NCI-H1436 (cell line): ENCODE measurements at places on chromosomes 11 and 22.

DNA sequence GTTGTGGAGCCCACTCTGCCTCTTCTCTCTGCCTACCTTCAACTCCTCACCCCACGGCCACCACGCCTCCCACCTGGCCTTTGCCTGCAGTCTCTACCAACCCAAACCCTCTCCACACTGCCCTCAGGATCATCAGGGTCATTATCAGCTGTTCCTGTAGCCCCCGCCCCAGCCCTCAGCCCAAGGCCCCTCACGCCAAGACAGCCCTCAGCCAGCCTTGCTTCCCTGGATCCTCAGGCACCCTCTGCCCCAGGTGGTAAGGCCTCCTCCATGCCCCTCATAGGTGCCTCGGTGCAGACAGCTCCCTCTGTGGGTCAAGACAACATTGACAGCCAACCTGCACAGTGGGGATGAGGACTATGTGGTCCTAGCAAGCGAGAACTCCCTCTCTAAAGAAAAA is 1.7 kb downstream of the SBF1 start:
- peak; percentile 36 for DNase-seq

- no peak for DNase-seq
These were observed 131.7 kb downstream of the KIF18A start for GRCh38 chr11:27976262-27976661.

GRCh38 chr11:67285541-67286498 is 3.3 kb upstream of the ANKRD13D start:
- no peak for DNase-seq

DNA sequence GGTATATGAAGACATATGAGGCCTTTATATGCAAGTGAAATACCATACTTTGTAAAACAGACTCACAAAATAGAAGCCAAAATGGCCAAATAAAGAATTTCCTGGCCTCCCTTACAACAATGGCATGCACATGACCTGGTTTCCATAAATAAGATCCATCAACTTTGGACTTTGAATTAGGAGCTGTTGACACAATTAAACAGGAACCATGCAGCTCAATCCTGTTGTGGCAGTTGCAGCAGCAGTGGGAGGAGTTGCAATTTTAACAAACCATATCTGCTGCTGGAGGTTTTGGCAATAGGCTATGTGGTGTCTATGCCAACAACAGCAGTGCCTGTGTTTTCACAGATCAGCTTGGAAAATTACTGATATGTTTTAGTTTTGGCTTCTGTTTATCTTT is 818.6 kb downstream of the FAM181B start:
- no peak for DNase-seq

GRCh38 chr22:44409974-44410316 is 88.1 kb downstream of the RTL6 start:
- DNase-seq, result no peak

DNA sequence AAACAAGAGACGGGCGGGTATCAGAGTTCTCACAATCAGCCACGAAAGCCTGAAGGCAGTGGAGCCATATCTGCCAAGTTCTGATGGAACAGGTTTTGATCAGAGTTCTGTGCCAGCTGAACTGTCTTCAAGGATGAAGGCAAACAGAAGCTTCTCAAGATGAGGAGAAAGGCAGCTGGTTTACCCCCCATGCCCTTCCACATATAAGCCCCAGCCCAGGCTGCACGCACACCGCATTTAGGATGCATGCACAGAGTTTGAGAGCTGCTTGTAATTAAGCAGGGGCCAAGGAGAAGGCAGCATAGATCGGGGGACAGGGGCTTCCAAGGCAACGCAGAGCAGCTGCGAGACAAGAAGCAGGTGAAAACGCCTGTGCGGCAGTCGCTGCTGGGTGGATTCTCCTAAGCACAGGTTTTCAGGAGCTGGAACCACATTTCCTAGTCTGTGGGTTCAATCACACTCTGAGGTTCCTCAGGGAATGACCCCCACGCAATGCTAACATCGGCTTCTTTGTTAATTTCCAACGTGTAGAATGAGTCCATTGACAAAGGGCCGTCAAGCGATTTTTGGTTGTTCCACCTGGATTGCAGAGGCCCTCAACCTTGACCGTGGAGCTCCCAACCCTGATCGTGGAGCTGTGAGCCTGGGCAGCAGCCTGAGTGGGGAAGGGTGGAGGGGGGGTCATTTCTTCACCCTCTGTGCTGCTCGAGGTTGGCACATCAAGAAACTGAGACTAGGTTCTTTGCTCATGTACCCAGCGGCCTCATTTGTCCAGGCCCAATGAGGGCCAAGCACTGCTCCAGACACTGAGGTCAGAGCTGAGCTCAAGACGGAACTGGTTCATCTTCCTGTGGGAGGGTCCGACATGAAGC is 81.7 kb upstream of the SHISAL1 start:
- no peak for DNase-seq

GRCh38 chr11:62409831-62410230 is 9.0 kb upstream of the SCGB1A1 start:
- DNase-seq, result no peak

DNA sequence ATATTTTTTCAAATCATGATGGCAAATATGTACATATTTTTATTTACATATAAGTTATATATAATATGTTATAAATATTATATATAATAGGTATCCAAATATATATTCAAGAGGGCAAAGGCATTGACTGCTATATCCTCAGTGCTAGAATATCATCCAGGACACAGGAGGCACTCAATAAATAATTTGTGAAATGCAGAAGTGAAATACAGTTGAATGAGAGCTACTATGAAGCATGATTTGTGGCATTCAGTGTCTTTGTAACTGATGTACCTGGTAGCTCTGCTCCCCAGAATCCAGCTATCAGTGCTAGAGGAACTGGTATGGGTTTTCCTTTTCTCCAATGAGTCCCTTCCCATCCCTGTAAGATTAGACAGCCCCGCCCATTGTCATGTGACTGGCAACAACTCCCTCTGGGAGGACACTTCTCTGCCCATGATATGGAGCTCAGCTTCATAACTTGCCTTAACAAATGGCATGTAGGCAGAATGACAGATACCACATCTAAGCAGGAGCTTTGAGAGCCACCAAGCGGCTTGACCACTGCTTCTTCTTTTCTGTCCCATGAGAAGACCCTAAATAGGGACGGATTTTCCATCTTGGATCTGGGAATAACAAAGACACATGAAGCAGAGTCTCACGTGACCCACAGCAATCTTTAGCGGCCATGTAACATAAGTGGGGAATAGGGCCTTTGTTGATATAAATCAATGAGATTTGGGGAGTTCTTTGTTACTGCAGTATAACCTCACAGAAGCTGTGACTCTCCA is 10.2 kb upstream of the CD82 start:
- DNase-seq, result no peak

- DNase-seq, result no peak
These were observed 897.7 kb downstream of the KCNA4 start for GRCh38 chr11:29119116-29119515.

DNA sequence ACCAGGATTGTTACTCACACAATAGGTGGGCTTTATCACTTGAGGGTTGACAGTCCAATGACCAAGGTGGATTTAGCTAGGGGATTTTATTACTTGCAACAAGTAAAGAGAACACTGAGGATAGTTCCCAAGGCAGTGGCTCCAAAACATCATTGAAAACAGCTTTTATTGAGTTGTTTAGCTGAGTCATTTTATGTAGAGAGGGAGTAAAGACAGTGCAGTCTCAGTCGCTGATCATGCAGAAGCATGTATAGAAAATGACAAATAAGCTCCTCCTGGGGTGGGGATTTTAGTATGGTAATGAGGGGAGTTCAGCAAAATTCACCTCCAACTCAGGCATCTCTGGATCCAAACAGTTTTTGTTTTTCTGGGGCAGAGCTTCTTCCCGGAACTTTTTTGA is 163.0 kb upstream of the CCDC179 start:
- DNase-seq, result no peak

- DNase-seq, result no peak
These were observed 461.8 kb downstream of the BRD1 start for GRCh38 chr22:49365910-49366309.

DNA sequence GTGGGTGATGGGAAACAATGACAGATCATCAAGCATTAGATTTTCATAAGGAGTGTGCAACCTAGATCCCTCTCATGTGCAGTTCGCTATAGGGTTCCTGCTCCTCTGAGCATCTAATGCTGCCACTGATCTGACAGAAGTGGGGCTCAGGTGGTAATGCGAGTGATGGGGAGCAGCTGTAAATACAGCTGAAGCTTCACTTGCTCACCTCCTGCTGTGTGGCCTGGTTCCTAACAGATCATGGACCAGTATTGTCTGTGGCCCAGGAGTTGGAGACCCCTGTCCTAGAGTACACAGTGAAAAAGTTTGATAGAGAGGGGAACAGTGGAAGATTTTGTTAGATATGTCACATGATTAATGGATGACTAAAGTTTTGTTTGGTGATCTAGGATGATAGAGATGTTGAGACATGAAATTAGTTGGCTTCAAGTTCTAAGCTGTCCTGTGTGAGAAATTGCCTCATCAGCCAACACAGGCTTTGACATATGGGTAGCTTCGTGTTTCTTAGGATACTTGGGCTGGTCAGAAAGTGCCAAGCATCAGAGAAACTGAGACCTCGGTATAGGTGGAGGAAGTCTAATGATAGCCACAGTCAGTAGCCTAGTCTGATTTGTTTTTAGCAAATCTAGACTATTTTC is 47.4 kb downstream of the ARHGEF12 start:
- DNase-seq, result no peak

DNA sequence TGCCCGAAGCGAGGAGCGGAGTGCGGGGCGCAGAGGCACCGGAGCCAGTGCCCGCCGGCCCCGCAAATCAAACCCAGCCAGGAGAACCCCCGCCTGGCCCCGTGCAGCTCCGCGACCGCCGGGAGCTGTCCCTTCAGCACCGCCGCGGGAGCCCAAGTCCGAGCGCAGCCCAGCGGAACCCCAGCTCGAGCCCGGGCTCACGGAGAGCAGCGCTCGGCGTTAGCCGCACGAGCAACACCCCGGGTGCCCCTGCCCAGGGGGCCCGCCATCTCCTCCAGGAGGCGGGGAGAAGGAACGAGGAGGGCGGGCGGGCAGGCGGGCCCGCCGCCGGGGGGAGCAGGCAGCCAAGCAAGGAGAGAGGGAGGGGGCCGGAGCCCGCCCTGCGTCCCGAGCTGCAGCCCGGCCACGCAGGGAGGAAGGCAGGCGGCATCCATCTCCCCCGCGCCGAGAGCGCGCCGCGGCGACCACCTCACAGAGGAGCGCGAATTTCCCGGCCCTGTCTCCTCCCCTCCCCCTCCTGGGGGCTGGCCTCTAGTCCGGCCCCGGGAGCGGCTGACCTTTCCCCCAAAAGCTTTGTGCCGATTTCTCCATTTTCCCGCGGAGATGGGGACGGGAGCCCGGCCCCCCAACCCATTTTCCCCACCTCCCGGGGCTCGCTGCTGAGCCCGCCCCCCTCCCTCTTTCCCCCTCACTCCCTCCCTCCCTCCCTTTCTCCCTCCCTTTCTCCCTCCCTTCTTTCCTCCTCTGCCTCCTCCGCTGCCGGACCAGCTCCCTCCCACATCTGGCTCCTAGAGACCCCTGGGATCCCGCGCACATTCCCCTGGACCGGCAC is 621 bp downstream of the KCNC1 start:
- peak; percentile 34 for DNase-seq

DNA sequence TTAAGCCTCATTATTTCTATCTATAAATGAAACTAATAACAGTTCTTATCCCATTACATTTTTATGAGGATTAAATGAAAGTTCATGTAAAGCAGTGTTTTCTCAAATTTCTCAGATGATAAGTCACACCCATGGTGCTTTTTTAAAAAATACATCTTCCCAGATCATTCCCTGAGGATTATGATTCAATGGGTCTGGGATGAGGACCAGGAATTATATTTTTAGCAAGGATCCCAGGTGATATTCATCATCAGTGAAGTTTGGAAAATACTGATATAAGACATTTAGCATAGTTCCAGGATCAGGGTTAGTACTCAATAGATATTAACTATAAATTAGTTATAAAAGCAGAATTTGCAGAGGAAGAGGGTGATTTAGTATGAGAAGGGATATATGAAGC is 89.1 kb downstream of the BBOX1 start:
- no peak for DNase-seq

GRCh38 chr22:27207907-27208306 is 550.5 kb downstream of the MIAT start:
- DNase-seq, result no peak
